Esophagus squamous epithelium (tissue), 5 donors: ENCODE measurements at places on chromosomes 11 and 22. TPM values are rescaled to one million over a fixed set of nuclear protein-coding genes. Genes with fewer than 3 reads are reported as not detected.

- no peak for DNase-seq
Measured at GRCh38 chr11:105100206-105100605, 39.4 kb downstream of the CARD18 start.

- no peak for DNase-seq
Measured at GRCh38 chr11:44904261-44905020, 46.2 kb downstream of the TP53I11 start.

DNA sequence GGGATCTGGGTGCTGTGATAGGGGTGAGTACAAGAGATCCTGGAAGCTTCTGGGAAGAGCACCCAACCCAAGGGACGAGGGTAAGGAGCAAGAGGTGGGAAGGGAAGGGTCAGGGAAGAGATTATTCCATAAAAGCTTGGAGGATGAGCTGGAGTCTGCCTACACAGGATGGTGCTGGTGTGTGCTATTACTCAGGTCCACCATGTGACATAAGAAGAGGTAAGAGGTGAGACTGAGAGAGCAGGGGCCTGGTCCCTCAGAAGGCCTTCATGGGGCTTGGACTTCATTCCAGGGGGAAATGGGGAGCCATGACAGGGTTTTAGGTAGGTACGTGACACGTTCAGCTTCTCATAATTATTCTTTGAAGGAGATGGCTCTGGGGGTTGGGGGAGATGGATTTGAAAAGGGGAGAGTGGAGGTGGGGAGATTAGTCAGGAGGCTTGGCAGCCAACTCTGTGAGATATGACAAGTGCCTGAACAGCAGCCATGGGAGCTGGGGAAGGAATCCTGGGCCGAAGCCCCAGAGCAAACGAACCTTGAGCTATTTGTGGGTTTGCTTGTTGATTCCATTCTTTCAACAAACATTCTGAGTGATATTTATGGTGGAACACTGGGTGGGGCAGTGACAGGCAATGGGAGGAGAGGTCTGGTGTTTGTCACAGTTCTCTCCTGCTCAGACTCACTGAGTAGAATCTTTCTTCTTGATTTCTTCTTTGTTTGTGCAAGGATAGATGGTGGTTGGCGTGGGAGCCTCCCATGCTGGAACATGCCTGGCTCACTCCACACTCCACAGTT lies 11.2 kb upstream of the NCAM1 start:
- no peak for DNase-seq

GRCh38 chr11:48025984-48026340 lies 45.6 kb downstream of the PTPRJ start:
- DNase-seq: no peak

DNA sequence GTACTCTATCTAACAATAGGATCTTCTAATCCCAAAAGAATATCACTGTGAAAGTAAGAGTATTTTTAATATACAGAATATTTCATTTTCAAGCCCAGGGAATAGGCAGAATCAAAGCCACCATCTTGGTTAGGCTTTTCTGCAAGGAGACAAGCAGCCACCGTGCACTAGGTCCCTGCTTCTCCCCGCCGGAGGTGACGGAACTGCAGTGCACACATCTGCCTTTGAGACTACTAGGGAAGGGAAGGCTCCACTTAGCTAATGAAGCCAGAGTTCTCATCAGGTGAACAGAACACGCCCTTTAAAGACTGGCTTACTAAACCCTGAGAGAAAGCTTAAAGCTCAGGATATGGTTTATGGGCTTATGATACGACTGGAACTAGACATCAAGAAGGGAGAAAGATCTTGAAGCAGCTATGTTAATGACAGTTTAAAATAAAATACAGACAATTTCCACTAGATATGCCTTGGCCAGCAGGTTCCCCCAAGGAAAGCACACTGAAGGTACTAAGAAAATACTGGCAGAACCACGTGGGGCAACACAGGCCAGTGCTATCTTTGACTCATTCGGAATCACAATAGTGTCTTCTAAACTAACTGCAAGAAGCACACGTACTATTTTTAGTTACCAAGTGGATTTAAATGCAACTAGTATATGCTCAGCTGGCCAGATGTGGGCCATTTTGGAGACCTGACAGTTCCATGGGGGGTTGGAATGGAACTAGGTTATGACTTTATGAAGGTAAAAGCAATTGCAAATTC lies 127.4 kb upstream of the LMO1 start:
- no peak for DNase-seq

GRCh38 chr11:28495333-28495732 lies 387.1 kb downstream of the METTL15 start:
- no peak for DNase-seq

- DNase-seq: no peak
Measured at GRCh38 chr11:92284107-92284506, 59.5 kb downstream of the FAT3 start.

GRCh38 chr11:63518548-63518947 lies 12.7 kb downstream of the LGALS12 start:
- DNase-seq: no peak

DNA sequence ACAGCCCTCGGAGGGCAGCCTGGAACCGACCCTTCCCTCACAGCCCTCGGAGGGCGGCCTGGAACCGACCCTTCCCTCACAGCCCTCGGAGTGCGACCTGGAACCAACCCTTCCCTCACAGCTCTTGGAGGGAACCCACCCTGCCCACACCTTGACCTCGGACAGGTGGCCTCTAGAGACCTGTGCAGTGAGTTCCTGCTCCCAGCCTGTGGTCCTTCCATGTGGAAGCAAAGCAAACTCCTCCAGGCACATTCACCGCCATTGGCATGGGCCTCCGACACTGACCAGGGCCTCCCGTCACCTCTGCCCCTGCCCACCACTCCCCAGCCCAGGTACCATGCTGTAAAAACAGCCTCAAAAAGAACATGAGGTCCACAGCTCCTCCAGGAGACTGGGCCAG lies 272.1 kb downstream of the BRD1 start:
- DNase-seq: no peak

SLC5A12 gene
- not detected for total RNA-seq

GRCh38 chr11:64092111-64092760 lies 56.5 kb downstream of the FLRT1 start:
- no peak for DNase-seq

DNA sequence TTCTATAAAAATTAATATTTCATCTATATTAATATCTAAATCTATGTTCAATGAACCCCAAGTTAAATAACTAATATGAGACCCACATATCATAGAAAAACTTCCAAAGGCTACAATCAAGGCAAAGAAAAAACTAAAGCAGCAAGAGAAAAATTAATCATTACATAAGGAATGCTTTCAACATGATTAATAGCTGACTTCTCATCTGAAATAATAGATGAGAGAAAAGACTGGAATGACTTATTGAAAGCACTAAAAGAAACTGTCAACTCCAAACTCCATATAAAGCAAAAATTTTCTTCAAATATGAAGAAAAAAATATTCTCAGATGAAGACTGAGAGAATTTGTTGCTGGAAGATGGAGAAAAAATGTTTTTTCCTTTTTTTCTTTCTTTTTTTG lies 13.0 kb downstream of the TRIM5 start:
- no peak for DNase-seq

IGLL5 gene
- not detected for total RNA-seq
